ENCODE measurements at places on chromosomes 5 and 9.

DNA sequence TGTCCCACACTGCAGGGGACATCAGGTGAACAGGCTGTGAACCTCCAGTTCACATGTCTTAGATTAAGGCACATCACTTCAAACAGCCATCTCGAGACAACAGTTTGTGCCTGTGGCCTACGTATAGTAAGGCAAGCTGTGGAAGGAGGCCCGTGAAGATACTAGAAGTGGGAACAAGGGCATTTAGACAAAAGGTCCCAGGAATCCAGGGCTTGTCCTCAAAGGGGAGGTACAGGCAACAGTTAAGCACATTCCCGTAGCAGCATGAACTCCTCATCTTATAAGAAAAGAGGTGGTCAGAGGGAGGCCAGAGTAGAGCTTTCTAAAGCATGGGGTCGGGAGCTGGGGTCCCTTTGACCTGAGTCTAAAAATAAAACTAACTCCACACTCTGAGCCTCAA lies 122.5 kb upstream of the TRPM3 start:
- DNase-seq: no peak

DNA sequence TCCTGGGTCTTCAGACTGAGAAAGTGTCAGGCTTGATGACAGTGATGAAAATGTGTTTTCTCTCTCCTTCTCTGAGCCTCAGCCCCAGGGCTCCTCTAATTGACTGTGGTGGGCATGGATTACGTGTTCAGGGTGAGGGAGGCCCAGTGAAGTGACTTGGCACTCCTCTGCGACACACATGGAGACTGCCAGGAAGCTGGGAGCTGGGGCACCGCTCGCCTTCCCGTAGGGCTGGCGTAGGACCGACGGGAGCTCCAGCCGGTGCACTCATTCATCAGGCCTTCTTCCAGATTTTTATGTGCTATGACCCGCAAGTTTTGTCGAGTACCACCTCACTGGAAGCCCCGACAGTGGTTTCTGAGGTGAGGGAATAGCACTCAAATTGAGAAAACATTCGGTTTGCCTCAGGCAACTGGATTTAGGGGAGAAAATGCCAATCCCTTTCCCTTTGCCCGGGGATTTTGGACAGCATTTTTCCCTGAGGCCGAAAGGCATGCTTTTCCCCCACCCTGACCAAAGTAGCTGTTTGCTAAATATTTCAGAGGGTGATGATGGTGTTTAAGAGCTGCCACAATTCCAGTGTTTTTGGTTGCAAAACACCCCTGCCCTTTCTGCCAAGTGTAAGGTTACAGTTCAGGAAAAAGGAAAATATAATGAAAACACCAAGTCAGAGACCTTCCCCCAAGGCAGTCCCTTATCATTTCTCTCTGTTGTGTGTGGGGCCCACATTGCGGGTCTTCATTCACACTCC lies 83.7 kb downstream of the PCSK5 start:
- DNase-seq: no peak

- DNase-seq: no peak
Observed at GRCh38 chr5:179319123-179319522, 26.1 kb downstream of the ADAMTS2 start.

- DNase-seq: no peak
Observed at GRCh38 chr9:116160676-116161571, 7.3 kb downstream of the PAPPA start.

DNA sequence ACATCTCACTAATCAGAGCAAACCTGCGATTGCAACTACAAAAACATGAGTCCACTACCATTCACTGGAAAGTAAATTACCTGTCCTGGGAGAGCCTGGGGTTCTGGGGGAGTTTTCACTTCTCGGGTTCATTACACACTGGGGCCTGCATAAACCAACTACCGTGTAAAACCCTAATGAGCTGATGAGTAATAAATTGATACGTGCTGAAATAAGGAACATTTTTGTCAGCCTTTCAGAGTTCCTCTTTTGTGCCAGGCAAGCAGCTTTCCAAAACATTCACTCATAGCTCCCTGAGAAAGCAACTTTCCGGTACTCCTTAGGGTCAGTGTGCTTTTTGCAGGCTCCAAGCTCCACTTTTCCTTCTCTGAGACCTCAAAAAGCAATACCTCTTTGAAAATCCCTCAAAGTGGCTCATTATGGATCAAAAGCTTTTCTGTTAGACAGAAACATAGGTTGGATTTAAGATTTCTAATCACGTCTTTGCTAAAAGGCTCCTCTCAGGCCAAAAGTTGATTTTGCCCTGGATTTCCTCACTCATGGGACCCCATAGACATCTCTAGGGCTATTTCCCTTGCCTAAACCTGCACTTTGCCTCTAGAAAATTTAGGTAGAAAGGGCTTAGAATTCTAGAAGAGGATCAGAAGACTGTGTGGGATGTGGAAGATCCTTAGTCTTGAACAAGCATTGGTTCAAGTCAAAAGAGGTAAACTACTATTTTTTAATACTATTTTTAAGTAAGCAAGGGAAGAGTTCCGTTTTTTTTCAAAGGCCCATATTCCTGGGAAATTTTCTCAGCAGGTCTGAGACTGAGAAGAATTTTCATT lies 74.8 kb downstream of the ST8SIA4 start:
- DNase-seq: no peak

DNA sequence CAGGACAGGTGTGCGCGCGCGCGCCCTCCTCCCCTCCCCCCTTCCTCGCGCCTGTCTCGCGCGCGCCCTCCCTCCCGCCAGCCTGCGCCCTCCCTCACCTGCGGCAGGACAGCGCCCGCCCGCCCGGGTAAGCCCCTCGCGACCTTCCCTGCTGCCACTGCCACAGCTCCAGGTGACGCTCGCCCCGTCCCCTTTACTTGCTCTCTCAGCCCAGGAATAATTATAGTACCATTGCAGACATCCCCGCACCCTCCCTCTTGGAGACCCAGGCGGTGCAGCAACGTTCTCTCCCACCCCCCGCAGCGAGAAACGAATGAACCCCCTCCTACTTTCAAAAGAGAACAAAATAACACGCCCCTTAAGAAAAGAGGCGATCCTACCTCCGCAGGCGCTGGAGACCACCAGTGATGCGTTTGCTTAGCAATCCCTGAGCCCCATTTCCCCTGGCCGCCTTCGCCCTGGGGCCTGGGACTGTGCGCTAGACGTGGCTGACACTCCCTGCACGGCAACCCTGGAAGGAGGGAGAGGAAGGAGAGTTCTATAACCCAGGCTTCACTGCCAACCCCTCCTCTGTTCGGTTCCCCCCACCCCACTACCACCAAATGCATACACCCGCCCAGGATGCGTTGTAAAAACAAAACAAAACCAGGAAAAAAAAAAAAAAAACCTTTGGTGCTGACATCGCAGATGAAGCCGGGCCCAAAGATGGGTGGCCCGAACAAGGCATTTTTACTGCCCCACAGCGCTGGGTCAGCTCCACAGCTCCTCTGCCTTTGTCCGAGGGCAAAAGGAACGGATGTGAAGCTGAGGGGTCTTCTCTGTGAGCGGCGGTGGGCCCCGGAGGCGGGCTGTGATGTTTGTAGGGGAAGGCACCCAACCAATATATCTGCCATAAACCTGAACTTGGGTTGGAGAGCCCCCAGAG lies 5.6 kb upstream of the PURA start:
- DNase-seq: peak; percentile 24

- DNase-seq: no peak
Observed at GRCh38 chr5:138065102-138065501, 18.7 kb upstream of the WNT8A start.

- no peak for DNase-seq
Observed at GRCh38 chr5:195401-196160, 4.3 kb downstream of the LRRC14B start.

DNA sequence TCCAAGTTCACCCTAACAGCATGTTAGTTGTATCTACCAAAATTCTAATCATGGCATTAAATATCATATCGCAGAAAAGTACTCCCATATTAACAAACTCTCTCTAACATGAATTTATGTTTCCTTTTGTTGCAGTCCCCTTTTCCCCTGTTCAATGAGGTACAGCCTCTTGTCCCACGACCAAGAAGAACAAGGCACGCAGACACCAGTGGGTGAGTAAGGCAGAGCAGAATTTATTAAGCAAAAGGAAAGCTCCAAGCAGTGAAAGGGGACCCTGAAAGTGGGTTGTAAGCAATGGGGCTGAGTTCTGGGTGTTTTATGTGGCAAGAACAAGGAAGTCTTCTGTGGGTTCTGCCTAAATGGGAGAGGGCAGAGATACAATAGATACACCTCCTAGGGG lies 183.5 kb downstream of the LURAP1L start:
- no peak for DNase-seq

- no peak for DNase-seq
Observed at GRCh38 chr5:39501397-39501796, 76.6 kb upstream of the DAB2 start.

DNA sequence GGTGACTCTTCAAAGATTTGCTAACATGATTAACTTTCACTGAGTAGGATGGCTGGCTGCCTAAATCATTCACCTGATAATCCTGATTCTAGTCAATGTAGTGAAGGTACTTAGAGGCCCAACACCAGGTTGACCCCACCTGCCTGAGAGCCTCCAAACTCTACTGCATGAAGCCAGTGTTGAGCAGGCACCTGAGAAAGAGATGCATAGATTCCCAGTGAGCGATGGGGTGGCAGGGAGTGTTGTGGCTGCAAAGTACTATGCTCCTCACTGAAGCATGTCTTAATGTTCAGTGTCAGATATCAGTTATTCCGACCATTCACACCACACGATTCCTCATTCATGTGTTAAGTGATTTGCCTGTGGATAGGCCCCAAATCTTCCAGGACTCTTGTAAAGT lies 804.4 kb downstream of the TLE4 start:
- no peak for DNase-seq

DNA sequence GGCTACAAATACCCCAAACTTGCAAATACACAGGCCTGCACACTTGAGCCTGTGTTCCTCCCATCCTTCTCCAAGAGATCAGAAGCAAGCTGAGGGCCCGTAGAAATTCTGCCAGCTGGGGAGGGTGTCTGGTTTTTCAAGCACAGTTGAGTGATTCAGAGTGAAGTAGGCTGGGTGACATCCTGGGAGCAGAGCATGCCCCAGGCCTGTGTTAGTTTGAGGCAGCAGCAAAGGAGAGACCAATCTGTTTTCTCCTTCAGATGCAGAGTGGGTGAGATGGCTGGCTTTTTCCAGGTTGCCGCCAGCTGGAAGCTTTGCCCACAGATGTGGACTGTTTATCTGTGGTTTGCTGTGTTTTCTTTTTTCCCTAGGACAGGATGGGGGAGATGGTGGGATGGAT lies 63.1 kb downstream of the RCL1 start:
- DNase-seq: no peak

DNA sequence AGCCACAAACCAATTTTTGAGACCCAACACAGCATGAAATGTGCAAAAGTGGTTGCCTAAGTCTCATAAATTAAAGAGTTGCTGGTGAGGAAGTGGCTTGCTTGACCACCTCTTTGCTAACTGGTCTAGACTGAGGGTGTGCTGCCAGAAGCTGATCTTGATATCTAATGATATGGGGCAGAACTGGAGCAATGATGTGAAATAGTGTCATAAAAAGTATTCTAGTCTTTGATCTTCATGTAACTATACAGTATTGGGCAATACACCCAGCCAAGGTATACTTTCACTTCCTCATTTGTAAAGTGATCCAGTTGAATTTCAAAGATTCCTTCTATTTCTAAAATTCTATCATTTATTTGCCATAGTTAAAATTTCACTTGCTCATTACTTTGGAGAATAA lies 5.9 kb upstream of the YTHDC2 start:
- no peak for DNase-seq

GRCh38 chr5:115496936-115497576 lies 47.5 kb downstream of the FEM1C start:
- DNase-seq: no peak

DNA sequence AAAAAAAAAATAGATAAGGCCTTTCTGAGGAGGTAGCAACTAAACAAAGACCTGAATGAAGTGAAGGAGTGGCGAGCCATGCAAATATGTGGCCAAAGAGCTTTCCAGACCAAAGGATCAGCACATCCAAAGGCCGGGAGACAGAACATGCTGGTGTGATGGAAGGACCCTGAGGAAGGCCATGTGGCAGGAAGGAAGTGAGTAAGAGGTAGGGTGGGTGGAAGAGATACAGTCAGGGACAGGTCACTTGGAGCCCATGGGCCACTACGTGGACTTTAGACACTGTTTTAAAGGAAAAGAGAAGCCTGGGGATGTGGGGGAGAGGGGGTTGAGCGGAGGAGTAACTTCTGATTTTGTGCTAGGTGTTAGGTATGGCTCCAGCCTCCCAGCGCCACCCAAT lies 31.3 kb downstream of the SPRY4 start:
- no peak for DNase-seq

DNA sequence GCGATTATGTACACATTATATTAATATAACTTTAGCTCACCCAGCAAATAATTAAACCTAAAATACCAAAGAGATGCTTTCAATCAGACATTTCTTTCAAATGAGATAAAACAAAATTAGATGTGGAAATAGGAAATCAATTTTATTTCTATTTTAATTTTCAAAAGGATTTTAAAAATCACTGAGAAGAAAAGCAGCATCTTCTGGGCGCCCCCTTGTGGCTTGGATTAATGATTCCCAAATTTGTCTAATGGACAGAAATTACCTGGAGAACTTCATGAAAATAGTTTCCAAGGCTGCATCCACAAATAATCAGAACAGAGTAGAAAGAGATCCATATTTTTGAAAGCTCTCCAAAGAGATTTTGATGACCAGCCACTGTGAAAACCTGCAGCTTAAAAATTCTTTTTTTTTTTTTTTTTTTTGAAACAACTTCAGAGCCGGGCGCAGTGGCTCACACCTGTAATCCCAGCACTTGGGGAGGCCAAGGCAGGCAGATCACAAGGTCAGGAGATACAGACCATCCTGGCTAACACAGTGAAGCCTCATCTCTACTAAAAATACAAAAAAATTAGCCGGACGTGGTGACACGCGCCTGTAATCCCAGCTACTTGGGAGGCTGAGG lies 50.9 kb upstream of the CEMIP2 start:
- DNase-seq: peak; percentile 0

- DNase-seq: no peak
Observed at GRCh38 chr9:17160327-17160726, 25.5 kb downstream of the CNTLN start.

DNA sequence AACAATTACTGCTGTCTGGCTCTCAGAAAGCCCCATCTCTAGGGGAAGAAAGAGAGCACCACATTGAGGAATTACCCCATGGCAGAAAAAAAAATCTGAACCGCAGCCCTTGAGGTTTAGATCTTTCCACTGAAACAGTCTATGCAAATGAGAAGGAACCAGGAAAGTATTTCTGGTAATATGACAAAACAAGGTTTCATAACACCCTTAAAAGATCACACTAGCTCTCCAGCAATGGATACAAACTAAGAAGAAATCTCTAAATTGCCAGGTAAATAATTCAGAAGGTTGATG lies 427.1 kb downstream of the PRELID2 start:
- DNase-seq: no peak

DNA sequence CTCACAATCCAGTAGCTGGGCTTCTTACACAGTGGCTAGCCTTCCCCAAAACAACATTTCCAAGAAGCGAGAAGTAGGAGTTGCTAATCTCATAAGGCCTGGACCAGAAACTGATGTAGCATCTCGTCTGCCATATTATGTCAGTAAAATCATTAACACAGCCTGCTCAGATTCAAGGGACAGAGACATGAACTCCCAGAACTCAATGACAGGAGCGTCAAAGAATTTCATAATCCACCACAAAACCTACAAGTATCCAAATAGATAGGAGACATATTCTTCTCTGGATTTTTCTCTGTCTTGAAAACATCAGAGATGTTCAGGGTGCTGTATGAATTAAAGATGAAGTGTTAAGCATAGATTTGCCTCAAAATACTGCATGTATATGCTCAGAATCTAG lies 457.6 kb upstream of the ACTBL2 start:
- no peak for DNase-seq

GRCh38 chr5:148910686-148911361 lies 84.4 kb downstream of the ADRB2 start:
- no peak for DNase-seq

GRCh38 chr5:1055896-1056610 lies 47.5 kb downstream of the NKD2 start:
- no peak for DNase-seq
